GM12864 (cell line): ENCODE measurements at places on chromosomes 3 and 15.
A peak's percentile ranks its signal among the peaks of the same experiment; 100 is the strongest.

GRCh38 chr15:45372041-45372995 is 6.0 kb downstream of the GATM start:
- no peak for DNase-seq

DNA sequence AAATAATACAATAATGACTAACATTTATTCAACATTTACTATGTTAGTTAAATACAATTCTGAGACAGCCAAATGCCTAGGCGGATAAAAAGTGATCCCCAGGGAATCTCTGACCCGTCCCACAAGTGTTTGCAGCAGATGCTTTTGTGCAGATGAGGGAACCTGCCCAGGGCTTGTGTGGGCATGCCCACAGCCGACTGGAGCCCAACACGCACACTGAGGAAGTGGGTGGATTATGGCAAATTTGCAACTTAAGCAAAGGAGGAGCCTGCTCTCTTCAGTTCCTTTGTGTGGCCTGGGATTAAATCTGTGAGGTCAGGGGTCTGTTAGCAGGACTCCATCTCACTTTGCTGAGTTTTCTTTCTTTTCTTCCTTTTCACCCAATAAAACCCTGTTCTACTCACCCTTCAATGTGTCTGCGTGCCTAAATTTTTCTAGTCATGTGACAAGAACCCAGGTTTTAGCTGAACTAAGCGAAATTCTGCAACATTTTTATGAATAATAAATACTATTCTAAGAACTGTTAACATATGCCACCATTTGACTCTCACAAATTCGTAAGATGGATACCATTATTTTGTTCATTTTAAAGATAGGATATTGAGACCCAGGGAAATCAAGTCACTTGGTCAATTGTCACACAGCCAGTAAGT is 13.9 kb upstream of the RTP1 start:
- peak; percentile 22 for DNase-seq

- DNase-seq: no peak
Measured at GRCh38 chr3:56929809-56930615, 128.3 kb upstream of the ARHGEF3 start.

- DNase-seq: no peak
Measured at GRCh38 chr3:188053710-188054380, 100.1 kb upstream of the LPP start.

GRCh38 chr15:97470417-97470816 is 490.1 kb upstream of the ARRDC4 start:
- no peak for DNase-seq

- no peak for DNase-seq
Measured at GRCh38 chr3:63981980-63982379, 41.3 kb downstream of the PSMD6 start.

DNA sequence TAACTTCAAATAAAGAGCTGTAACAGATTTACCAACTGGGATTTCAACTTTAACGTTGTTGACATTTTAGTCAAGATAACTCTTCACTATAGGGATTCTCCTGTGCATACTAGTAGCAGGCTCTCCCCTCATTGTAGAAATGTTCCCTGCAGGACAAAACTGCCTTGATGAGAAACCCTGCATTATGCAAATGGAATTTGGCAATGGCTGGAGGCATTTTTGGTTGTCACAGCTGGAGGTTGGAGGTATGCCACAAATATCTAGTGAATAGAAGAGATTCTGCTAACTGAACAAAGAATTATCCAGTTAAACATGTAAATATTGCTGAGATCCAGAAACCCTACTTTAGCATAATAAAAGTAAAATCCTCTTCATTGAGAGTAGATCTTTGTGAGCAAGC is 928.8 kb upstream of the ALCAM start:
- no peak for DNase-seq

DNA sequence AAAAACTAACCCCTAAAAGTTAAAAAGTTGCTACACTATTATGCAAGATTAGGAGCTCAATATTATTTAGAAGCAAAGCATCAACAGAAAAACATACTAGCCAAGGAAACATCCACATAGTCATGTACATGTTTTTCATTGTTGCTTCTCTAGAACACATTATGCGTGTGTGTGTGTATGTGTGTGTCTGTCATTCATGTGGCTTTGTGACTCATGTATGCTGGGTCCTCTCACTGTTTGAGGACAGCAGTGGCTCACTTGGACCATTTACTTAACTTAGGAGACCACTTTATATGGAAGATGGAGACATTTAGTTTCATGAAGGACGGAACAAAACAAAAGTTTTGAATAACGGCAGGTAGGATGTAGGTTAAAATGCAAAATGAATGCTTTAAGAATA is 219.4 kb upstream of the THBS1 start:
- DNase-seq: no peak

GRCh38 chr15:33183334-33183733 is 11.2 kb downstream of the FMN1 start:
- DNase-seq: no peak

DNA sequence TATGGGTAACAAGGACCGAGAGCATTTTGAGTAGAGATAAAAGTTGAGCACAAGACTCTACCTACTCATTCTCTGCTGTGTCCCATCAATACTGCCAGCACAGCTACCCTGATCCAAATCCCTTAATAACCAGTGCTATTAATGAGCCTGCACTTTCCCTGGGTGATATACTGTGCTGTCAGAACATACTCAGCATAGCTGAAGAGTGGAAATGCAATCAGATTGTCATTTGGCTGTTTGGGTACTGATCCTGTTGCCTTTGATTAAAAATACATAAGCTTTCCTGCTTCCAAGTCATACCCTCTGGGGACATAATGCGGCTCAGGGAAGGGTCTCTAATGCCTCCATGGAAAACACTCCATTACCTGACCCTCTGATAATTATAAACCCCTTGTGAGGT is 917.5 kb downstream of the SQOR start:
- DNase-seq: no peak

DNA sequence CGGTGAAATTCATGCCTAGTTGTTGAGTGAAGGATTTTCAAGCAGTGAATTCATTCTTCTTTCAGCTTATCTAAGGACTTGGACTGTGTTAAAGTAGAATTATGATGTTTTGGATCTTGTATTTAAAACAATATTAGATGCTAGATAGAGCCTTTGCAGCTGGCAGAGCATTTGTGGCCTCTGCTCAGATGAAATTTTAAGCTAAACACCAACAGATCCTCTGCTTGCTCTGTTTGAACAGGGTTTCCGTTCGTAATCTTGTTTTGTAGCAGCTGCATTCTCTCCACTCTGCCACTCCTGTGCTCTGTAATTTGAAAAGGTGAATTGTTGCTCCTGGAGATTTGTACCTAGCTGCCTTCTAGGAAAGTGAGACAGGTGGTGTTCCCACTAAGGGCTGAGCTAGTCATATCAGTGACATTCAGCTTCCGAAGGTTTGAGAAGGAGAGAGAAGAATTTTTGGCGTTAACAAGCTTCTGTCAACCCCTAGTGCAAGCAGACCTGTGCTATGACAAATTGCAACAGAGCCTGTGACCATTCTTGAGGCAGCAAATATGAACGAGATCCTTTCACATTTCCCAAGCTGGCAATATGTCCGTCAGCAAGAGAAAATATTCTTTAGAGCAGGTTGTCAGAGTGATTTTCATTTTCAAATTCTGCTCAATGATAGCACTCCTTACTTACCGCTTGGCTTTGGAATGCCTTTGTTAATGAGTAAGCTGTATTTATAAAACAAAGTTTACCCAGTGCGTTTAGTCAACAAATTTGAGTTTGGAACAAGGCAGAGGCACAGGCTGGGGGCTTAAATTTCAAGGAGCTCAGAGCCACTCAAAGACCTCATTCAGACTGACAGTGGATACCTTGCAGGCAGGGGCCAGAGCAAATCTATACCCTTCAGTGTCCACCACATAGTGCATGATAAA is 5.3 kb downstream of the CHST2 start:
- no peak for DNase-seq

- no peak for DNase-seq
Measured at GRCh38 chr3:184728010-184728527, 16.2 kb upstream of the MAGEF1 start.

DNA sequence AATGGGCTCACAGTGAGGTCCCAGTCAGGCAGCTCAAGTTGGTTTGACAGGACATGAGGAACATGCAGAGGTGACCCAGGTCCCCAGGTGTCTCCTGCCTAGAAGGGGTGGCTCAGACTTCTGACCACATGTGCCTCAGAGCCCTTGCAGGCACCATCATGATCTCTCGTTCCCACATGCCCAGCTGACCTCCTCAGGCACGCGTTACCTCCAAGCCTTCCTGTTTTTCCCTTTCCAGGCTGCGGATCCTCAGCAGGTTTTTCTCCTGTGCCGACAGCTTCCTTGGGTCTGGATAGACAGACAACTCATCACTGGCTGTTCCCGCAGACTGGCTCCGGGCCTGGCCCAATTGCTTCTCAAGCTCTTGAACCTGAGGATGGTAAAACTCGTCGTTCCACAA is 30.4 kb downstream of the CCDC13 start:
- no peak for DNase-seq

GRCh38 chr3:161104561-161105551 is at the start of gene B3GALNT1:
Gene B3GALNT1, minus strand, starts transcription at chr3:161105349. Its CDS starts 18,595 bp downstream, at chr3:161086754.
- DNase-seq: no peak

DNA sequence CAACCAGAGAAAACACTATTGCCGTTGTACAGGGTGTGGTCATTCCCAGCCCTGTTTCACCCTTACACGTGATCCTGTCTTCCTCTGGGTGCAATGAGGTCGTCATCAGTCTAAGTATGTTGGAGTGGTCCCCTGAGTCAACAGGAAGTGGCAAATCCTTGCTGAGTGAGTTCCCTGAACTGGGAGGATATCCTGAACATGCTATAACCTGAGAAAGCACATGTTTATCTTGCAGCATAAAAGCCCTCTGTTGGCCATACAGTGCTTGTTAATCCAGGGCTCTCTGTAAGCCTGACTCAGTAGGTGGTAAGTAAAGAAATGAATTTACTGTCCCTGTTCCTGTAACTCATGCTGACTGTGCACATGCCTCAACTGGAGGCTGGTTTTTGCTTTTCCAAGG is 477.8 kb upstream of the RGMA start:
- no peak for DNase-seq

DNA sequence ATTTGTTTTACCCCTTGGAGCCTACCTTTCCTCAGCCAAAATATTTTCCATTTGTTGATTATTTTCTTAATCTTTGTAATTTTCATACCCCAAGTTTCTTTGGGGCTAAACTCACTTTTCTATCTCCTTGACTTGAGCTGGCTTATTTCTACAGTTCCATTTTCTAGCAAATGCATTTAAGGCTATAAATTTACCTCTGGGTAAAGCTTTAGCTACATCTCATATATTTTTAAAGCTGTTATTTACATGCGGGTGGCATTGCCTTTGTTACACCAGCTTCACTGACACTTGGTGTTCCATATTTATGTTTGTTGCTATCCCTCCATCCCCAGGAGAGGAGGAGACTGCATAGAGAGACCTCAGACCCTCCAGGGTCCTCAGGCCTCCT is 136.3 kb downstream of the NUP210 start:
- no peak for DNase-seq

DNA sequence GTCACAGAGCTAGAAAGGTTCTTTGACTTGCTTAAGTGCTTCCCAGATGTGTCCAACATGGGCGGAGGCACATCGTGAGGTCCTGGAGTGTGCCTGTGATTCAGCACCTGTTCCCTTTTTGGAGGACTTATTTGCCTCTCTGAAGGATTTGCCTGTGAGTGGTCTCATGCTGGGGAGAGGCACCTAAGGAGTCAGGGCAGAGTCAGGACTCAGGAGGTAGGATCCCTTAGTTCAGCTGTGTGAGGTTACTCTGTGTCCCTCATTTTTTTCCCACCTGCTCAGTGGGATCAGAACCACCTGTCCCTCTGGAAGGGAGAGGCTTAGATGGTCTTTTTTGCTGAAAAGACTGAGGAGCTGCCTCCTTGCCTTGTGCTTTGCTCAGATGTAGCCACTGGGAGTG is 3.0 kb downstream of the ZNF589 start:
- no peak for DNase-seq

- DNase-seq: no peak
Measured at GRCh38 chr15:70038730-70039392, 58.9 kb downstream of the TLE3 start.

- DNase-seq: no peak
Measured at GRCh38 chr3:97979610-97980009, 7.4 kb upstream of the RIOX2 start.

DNA sequence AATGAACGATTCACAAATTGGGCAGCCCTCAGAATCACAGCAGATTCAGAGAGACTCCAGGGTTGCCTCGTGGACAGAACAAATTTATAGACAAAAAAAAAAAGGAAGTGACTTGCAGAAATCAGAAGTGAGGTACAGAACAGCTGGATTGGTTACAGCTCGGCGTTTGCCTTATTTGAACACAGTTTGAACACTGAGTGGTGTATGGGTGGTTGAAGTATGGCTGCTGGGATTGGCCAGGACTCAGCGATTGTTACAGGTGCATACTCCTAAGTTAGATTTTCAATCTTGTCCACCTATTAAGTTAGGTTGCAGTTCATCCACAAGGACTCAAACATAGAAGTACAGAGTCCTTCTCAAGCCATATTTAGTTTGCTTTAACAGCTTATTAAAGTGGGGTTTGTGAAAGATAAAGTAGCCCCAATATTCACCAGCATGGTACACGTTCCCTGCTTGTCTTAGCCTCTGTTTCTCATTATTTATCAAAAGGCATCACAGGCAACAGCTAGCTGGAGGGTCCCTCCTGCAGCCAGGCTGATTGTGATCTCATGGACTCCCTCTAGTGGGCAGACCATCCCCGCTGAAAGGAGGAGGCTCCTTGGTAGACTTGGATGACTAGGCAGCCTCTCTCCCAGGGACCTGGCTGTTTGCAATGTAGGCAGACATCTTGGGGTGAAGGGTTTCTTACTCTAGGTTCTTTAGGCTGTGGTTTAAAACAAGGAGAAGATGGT is 17.6 kb upstream of the ALDH1L1 start:
- DNase-seq: peak; percentile 15

DNA sequence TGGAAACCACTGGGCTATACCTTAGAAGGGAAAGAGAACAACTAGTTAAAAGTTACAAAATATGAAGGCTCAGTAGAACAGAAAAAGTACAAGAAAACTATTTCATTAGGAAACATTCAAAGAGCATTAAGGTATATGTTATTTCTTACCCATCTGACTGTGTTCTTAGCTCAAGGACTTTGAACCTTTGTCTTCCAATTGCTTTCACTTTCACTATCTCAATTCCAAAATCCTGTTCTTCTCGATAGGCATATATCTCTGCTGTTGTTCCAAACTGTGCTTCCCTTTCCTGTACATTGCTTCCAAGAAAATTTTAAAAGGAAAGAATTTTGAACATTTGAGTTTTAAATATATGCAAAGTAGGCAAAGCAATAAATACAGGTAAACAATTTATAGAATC is 6.9 kb downstream of the CRBN start:
- DNase-seq: no peak

GRCh38 chr3:101172516-101172915 is 147.9 kb downstream of the IMPG2 start:
- DNase-seq: no peak

DNA sequence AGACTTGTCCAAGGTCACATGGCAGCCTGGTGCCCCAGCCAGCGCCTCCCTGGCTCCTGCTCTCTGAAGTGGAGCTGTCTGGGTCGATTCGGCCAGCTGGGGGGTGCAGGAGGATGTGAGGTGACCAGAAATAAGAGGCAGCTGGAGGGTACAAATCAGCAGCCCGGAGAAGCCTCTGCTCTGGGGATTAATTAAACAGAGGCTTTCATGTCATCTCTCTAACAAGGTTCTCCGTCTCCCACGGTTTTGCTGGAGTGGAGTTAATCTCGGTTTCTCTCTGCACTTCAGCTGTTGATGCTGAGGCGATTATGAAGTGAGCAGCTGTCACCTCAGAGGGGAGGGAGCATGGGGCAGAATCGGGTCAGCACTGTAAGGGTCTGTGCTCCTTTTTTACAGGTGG is 236.8 kb downstream of the TLE3 start:
- DNase-seq: no peak

GRCh38 chr15:50209809-50210208 is 27.8 kb downstream of the SLC27A2 start:
- DNase-seq: no peak
